Activated gamma-delta T cell (primary cell): ENCODE measurements at places on chromosomes 12 and 14.

DNA sequence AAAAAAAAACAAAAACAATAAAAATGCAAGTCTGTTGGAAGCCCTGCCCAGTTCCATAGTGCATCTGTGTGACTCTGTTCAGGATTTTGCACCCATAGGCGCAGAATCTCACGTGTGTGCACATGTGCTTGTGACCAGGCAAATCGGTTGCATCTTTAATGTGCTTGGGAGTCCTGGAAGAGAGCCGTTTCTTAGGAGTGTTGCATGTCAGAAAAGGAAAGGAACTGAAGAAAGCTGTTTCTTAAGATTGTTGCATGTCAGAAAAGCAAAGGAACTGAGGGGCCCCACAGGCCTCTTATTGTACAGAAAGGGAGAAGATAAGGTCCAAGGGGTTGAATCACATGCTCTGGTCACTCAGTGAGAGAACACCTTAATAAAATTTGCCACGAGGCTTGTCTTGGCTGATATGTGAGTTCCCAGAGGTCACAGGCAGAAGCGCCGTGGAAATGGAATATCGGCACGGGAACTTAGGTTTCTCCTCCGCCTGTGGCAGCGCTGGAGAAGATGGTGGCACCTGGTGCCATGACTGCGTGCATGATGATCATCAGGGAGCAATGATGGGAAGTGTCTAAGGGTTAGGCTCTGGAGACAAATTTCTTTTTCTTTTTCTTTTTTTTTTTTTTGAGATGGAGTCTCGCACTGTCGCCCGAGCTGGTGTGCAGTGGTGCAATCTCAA is 90.0 kb downstream of the LRRC74A start:
- no peak for DNase-seq

GRCh38 chr14:49977126-49977841 is 84.4 kb downstream of the ARF6 start:
- no peak for DNase-seq

- DNase-seq = no peak
These were observed 6.8 kb upstream of the PPP1R13B start for GRCh38 chr14:103854017-103854808.

DNA sequence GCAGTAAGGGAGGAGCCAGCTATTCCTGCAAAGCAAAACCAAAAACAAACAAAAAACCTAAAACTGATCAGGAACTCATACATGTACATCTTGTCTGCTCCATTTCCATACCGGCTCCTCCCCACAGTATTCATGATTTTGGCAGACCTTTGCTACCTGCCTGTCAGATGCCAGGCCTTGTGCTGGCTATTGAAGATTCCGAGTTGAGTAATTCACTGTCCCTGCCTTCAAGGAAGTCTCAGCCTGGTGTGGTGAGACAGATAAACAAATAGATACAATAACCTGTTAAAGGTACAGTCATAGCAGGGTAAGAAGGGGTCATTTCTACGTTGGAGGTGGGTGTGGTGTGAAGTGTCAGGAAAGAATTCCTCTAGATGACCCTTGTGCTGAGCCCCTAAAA is 42.7 kb downstream of the SUSD6 start:
- DNase-seq = no peak

DNA sequence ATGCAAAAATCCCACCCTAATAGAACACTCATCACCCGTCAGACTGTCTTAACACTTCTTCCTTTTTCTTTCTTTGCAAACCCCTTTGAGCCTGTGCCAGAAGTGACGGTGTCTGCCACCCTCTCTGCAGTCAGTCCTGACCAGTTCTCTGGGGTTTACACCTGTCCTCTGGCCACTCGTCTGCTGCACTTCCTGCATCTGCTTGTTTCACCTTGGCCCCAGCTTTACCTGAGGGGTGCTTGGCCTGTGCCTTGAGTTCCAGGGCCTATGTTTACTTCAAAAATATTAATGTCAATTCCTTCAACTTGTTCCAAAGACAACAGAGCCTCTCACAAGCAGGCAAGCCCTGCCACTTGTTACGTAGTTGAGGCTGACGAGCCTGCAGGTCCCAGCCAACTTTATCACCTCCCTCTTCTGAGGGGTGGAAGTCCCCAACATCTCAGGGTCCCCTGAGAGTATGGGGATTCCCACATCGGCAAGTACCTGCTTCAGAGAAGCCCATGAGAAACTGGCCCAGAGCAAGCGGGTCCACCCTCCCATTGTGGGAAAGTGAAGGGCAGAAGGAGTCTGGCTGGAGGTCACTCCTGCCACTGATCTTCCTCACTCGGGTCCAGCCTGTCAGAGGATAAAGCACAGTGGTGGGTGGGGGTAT is 205.4 kb downstream of the DAD1 start:
- DNase-seq = no peak

DNA sequence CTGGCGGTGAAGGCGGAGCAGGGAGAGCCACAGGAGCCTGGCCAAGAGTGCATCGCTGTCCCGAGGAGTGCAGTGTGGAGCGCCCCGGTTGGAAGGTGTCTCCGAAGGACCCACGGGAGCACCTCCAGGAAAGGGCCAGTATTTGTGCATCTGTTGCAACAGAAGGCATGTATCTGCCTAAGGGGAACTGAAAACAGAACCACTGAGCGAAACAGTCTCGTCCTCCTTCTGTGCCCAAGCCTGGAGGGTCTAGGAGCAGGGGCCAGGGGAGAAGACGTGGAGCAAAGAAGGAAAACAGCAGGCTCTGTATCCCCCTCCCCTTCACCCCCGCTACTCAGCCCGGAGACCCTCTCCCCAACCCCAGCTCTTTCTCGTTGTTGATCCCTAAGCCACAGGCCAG is 5.3 kb upstream of the LRRC10 start:
- DNase-seq = no peak

DNA sequence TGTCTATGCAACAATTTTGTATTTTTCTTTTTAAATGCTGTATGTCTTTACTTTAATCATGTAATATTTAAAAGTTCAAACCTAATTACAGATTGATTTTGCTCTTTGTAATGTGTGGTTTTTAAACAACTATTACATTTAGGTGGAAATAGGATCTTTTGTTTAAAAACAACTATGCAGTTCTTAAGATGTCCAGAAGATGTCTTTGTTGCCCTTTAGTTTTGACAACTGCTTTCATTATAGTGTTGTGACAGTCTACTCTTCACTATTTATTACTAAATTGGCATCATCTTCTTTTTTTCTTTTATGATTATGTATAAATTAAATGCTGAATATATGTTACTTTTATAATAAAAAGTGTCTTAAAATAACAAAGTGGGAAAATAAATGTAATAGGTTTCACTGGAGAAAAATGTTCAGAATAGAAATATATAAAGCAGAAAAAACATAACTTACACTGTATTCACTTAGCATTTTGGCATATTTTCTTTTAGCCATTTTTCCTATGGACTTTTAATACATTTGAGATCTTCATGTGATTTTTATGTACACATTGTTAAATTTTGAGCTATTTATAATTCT is 27.1 kb upstream of the PCNX4 start:
- no peak for DNase-seq

- DNase-seq = no peak
These were observed 583.9 kb downstream of the NRXN3 start for GRCh38 chr14:78754059-78754458.

DNA sequence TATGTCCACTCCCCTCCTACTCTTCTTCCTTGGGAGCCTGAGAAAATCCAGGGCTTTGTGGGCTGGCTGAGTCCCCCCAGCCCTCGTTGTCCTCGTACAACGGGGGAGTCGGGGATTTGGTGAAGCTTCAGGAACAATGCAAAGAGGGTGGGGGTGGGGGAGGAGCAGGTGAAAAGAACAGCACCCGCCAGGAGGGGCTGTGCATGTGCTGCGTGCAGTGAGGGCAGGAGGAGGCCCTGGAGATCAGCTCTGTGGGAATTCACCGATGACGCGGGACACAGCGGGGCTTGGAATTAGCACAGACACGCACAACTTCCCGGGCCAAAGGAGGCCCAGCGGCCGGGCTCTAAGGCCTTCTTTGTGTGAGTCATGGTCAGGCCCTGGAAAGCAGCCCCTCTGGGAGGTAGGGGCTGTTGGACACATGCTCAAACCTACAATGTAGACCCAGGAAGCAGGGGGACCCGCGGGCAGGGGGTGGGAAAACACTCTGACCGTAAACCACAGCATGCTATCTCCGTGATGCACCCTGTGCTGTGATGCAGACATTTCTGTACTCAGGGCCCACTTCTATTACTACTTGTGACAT is 32.8 kb downstream of the RBM19 start:
- no peak for DNase-seq

DNA sequence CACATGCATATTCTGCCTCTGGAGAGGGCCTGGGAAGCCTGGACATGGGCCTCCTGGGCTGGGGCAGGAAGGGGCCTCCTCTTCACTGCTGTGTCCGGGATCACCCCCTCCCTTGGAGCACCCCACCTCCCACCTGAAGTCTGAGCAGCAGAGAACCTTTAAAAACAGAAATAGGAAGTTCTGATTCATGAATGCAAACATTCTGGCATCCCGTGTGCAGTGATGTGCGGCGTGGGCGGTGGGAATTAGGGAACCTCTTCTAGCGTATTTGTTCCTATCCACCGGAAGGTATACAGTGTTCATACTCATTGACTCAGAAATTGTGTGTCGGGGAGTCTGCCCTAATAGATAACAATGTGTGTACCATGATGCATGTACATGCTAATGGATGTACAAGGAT is 46.2 kb downstream of the C14orf132 start:
- no peak for DNase-seq

GRCh38 chr14:59964251-59965007 is 44.5 kb downstream of the LRRC9 start:
- DNase-seq = no peak

GRCh38 chr12:55697686-55698085 is 10.0 kb downstream of the ITGA7 start:
- DNase-seq = no peak

DNA sequence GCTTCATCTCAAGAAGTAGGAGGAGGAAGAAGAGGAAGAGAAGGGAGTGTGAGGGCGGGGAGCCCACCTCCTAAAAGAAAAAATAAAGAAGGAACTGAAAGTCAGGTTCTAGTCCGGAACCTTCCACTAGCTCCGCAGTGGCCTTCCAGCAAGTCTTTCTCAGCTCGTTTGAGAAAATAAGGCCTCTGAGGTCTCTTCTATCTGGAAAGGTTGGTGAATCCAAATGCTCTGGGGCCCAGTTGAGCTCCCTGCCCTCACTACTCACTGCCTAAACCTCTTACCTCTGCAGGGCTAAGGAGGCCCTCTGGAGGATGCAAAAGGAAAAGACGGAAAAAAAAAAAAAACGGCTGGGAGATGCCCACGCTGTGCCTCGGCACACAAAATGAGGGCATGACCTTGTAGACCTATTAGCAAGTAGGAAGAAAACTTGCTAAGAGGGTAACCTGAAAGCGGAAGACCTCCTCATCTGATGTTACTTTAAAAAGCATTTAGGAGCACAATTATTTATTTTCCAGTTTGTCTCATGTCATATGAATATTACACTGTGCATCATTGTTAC is 35.9 kb downstream of the FBLN5 start:
- no peak for DNase-seq

- no peak for DNase-seq
These were observed 12.6 kb downstream of the WSCD2 start for GRCh38 chr12:108141600-108142130.

- DNase-seq = peak; percentile 43
These were observed 39.7 kb downstream of the KRT80 start for GRCh38 chr12:52151837-52152783.

DNA sequence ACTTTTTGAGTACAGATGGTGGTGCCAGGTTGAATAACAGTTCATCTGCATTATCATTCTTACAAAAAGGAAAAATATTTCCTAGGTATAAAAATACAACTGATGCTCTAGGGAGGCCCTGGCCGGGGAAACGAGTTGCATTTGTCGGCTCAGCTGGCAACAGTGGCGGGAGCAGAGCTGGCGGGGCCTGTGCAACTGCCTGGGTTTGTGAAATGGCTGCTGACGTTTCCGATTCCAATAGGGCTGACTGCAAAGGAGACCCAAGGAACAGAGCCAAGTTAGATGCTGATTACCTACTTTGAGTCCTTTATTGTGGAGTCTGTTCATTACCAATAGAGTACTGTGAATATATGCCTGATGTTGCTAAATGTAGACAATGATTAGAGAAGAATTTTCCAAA is 25.8 kb upstream of the PHLDA1 start:
- no peak for DNase-seq

DNA sequence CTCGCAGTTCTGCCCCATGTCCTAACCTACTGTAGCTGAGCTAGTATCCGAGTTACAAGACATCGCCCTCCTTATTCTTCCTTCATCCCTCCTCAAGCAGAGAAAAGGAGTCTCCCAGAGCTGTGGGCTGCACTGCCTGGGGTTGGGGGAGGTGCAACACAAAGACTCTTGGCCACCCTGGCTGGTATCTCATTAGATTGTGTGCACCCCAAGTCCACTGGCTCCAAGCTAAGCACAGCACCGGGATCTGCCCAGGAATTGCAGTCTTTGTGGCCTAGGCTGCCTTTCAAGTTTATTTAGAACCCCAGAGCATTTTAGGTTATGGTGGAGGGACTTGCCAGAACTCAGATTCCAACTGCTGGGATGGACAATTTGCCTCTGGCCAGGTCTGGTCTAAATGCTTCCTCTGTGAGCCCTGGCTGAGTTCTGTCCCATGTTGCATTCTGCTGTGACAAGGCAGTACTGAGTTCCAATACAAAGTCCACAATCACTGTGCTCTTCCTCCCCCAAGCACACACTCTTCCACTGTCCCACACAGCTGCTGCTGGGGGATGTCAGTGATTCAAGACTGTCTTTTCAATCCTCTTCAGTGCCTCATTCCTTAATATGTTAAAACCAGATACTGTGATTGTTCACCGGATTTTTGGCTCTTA is 169.6 kb upstream of the CLEC14A start:
- no peak for DNase-seq

- DNase-seq = no peak
These were observed 153.8 kb downstream of the BCL11B start for GRCh38 chr14:99118046-99118721.

GRCh38 chr12:75935539-75936242 is 95.9 kb downstream of the PHLDA1 start:
- no peak for DNase-seq

DNA sequence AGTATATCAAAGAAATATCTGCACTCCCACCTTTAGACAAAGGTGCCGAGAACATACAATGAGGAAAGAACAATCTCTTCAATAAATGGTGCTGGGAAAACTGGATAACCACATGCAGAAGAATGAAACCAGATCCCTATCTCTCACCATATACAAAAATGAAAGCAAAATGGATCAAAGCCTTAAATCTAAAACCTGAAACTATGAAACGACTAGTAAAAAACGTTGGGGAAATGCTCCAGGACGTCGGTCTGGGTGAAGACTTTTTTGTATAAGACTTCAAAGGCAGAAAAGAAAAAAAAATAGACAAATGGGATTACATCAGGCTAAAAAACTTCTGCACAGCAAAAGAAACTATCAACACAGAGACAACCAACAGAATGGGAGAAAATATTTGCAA is 83.8 kb downstream of the PPM1A start:
- no peak for DNase-seq
